ENCODE measurements at places on chromosomes 16 and 17.
A peak's percentile ranks its signal among the peaks of the same experiment; 100 is the strongest.

DNA sequence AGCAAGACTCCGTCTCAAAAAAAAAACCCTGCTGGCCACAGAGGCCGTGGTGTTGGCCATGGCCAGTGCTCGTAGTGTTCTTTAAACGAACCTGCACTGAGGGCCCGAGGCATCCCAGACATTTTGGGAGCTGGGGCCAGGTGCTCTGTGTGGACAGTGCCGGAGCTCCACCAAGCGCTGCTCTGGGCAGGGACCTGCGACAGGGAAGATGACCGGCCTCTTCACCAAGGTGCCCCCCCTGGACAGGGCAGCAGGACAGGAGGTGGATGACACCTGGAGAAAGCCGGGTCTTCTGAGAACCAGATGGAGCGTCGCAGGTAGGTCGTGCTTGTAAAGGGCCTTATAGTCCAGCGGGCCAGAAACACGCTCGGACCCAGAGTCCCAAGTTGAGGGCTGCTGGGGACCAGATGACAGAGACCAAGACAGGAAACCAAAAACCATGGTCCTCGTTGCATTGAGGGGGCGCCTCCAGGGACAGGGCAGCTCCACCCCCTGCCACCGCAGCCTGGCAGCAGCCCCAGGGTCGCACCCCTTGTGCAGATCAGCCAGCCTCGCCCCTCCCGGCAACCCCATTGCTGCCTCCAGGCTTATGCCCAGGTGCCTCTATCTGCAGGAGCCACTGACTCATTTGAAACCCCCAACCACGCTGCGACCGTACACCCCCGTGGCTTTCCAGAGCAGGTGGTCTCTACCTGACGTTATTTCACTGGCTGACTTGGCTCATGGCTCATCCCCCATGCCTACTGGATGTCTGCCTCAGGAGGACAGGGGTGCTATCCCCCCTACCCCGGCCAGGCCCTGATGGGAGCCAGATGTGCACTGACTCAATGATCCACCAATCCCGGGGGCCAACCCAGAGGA, 4.2 kb upstream of the NTN3 start:
- DNase-seq = no peak

GRCh38 chr16:62335356-62335755, 299.1 kb upstream of the CDH8 start:
- no peak for DNase-seq

DNA sequence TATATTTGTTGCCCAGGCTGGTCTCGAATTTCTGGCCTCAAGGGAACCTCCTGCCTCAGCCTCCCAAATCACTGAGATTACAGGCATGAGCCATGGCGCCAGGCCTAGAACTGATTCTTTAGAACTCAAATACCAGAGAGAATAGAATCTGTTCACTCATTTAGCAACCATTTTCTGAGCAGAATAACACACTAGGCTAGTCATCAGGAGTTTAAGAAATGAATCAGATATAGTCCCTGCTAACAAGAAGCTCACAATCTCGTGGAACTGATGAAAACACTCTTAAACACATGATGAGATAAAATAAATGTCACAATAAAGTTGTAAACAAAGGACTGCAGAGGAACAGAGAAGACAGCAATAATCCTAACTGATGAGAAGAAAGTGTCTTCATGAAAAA, 55.8 kb upstream of the ADCY9 start:
- peak; percentile 37 for DNase-seq

- peak; percentile 55 for DNase-seq
Measured at GRCh38 chr17:35087731-35088355, 24.3 kb upstream of the RFFL start.

DNA sequence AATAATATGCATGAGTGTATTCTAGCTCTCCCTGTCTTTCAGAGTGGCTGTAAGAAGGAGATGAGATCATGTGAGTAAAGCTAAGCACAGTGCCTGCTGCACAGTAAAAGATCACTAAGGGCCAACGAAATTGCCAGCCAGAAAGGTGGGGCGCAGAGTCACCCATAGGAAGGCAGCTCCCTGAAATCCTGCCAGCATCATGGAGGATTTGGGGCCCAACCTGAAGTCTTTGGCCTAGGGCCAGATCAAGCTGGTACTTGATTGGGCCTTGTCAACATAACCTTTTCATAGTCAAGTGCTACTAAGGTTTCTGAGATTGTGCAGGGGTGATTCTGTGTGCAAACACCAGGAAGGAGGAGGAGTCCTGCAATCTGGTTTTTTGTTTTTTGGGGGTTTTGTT, 16.5 kb downstream of the SCNN1B start:
- DNase-seq = no peak

DNA sequence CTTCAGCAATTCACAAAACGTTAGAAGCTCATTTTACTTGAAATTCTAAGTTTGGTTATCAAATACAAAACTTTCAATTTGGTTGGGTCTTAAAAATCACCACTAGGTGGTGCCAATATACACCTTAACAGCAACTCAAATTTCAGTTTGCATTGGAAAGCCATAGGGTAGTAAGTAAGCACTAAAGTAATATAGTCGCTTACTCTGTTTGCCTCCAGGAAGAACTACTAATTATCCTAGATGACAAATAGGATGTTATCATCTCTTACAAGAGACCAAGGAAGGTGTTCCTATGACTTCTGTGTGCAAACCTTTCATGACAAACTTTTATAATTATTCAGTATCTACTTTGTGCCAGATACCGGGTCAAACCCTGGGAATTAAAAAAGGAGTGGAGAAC, 93.3 kb downstream of the MYO1D start:
- no peak for DNase-seq

- no peak for DNase-seq
Measured at GRCh38 chr16:76293980-76294379, 16.8 kb downstream of the CNTNAP4 start.

DNA sequence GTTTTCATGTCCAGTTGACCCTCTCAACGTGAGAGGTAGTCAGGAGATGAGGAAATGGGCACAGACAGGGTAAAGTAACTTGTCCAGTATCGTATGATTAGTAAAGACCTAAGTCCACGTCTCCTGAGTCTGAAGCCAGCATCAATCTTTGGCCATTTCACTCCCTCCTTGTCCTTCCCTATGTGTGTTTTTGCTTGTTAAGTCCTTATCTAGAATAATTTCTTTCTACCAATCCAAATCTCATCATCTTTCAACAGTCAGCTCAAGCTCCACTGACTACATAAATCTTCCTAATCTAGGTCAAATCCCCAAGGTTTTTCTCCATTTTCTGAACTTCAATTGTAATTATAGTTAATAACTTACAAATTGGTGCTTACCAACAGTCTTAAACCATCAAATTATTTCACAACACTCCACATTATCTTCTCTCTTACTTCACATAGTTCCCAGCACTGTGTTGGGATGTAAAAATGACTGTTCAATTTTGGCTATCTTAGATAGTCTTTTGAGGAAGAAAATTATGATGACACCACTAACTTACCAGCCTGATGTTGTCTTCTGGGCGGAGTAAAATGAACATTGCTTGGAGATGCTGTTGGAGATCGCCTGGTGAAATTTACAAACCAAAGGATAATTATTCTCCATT, 72.3 kb upstream of the CORO6 start:
- DNase-seq = no peak

- DNase-seq = no peak
Measured at GRCh38 chr16:72752004-72752695, 295.8 kb downstream of the ZFHX3 start.

DNA sequence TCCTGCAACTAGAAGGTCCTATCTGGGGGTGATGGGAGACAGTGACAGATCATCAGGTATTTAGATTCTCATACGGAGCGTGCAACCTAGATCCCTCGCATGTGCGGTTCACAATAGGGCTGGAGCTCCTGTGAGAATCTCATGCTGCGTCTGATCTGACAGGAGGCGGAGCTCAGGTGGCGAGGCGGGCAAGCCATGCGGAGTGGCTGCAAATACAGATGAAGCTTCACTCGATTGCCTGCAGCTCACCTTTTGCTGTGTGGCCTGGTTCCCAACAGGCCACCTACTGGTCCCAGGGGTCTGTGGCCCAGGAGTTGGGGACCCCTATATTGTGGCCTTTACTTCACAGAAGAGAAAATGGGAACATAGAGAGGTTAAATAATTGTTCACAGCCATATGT, 200.4 kb downstream of the IRF8 start:
- DNase-seq = no peak

DNA sequence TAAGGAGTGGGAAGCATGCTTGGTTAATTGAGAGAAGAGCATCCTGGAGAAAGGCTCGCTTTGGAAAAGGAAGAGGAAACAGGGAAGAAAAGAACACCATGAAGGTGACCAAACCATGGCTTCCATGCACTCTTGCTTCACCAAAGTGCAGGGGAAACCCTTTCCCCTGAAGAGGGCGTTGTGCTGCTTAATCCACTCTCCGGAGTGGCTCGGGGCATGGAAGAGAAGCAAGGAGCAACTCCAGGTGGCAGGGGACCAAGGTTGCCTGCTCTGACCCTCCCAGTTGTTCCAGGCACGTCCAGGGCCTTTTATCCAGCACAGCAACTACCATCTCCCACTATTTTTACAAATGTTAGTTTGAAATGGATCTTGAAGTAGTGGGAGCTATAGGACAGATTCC, 108.1 kb downstream of the STX8 start:
- no peak for DNase-seq

DNA sequence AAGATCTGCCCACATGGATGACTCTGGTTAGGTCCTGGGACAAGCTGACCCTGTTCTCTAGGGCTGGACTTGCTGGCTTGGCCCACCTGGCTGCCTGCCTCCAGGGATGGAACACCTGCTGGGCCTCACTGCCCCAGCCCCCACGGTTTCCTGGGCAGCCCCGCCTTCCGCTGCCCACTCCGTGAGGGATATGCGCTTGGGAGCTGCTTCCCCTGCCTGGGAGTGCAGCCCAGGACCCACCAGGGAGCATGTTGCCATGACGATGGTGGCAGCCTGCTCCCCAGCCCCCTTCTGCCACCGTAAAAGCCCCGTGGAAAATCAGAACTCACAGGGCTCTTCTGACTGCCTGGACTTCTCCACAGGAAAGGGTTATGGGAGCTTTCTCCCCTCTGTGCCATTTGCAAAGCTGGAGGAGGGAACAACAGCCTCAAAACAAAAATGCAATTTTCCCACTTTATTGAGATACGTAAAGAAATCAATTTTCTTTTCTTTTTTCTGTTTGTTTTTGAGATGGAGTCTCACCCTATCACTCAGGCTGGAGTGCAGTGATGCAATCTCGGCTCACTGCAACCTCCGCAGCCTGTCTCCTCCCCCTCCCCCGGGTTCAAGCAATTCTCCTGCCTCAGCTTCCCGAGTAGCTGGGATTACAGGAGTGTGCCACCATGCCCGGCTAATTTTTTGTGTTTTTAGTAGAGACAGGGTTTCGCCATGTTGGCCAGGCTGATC, 18.0 kb upstream of the GAS7 start:
- no peak for DNase-seq

DNA sequence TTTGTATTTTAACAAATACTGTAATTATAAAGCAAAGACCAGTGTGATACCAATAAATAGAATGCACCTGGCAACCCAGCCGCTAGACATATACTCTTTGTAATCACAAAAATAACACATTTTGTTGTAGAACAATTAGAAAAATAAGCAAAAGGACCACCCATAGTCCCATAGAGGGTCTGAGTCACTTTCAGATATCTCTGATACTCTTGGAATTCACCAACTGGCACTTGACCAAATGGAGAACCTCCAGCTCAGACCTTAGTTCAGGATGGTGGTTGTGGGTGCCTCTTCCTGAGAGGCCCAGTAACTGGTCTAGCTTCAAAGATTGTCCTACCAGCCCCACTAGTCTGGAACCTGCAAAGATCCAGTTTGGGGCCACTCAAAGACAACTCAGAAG, 789 bp upstream of the TERF2 start:
- no peak for DNase-seq

DNA sequence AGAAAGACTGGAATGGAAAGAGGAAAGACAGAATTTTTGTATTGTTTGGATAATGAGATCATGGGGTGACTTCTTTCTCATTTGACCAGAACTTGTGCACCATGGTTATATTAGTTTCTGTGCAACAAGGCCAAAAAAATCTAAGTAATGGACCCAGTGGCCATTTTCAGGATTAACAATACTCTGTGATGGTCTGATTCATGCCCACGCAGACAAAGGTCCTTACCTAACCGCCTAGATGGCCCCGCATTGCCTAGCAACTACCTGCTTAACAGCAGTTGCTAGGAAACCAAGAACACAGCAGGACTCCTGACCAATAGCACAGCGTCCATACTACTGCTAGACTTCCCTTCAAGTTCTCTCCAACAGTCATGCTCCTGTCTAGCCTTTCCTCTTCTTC, 22.4 kb downstream of the MIS12 start:
- no peak for DNase-seq

- DNase-seq = no peak
Measured at GRCh38 chr17:56808503-56808902, 25.2 kb downstream of the C17orf67 start.

DNA sequence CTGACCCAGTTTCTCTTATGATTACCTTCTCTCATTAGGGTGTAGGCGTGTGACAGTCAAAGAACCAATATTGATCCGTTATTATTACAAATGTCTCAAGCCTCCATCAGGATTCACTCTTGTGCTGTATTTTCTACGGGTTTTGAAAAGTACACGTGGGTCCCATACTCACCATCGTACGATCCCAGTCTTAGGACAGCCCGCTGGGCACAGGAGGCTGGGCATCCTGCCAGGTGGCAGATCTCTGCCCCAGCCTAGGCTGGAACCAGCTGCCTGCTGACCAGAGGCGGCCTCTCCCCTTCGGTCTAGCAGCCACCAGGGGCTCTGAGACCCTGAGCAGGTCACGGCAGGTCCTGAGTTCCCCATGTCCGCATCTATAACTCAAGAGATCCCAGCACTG, 2.0 kb upstream of the METRNL start:
- no peak for DNase-seq

DNA sequence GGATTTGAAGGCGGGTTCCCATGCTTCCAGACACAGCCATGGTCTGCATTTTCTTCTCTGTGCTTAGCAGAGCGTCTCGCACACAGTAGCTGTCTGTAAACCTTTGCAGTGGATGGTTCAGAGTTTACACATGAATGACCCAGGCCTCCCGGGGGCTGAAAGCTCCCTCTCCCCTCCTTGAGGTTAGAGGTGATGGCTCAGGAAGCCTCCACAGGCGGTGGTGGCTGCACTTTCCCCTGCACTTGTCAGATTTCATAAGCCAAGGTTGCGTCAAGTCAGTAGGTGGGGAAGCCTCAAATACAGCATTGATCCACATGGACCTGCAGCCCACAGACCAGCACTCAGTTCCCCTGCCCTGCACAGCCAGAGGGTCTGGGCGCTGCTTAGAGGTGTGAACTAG, 211.9 kb downstream of the KATNIP start:
- DNase-seq = no peak

GRCh38 chr17:40097931-40098845, 2.2 kb downstream of the NR1D1 start:
- peak; percentile 48 for DNase-seq
